ENCODE measurements at places on chromosomes 3 and 15.

GRCh38 chr15:70354346-70354905, 256.7 kb upstream of the TLE3 start:
- no peak for DNase-seq

GRCh38 chr3:108518895-108519294, 8.5 kb upstream of the MYH15 start:
- no peak for DNase-seq

DNA sequence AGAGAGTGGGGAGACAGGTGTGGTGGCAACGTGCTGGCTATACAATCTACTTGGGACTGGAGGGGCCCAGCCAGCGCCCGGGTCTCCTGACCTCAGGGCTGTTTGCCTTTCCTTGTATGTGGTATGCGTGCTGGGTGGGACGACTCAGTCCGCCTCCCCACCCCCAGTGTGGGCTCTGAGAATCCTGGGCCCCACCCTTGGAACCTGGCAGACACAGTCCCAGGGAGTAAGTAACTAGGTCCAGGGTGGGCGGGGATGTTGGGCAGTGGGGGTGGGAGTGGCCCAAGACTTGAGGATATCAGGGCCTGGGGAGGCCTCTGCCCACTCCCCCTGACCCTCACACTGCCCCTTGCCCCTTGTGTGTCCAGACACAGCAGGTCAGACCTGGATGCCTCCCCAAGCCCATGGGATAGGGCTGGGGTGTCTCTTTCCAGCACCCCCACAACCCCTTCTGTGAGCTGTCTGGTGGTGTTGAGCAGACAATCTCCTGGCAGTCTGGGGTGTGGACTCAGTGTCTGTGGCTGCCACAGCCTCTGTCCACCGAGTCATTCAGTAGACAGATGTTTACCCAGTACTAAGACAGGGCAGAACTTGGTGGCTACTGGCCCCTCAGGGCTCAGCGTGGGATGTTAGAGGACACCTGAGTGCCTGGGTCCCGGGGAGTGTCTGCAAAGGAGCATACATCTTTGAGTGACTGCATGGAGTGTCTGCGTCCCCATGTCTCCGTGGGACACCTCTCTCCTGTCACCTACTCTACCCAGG, 1.3 kb downstream of the CHST13 start:
- DNase-seq = no peak

DNA sequence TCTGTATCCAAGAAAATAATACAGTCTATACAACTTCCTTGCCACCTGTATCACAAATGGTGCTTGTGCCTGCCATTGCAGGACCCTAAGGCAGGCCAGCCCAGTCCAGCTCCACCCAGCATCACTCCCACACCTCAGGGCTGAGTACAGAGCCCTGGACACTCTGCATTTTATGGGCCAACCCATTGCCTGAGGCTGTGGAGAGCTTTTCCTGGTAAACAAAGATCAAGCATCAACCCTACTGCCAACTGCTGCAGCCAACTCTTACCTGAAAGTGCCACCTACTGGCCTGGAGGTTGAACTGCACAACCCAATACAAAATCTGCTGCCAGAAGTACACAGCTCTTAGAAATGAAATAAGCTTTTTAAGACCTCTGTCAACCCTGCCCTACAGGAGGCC, 1082.2 kb downstream of the NAALADL2 start:
- DNase-seq = no peak

DNA sequence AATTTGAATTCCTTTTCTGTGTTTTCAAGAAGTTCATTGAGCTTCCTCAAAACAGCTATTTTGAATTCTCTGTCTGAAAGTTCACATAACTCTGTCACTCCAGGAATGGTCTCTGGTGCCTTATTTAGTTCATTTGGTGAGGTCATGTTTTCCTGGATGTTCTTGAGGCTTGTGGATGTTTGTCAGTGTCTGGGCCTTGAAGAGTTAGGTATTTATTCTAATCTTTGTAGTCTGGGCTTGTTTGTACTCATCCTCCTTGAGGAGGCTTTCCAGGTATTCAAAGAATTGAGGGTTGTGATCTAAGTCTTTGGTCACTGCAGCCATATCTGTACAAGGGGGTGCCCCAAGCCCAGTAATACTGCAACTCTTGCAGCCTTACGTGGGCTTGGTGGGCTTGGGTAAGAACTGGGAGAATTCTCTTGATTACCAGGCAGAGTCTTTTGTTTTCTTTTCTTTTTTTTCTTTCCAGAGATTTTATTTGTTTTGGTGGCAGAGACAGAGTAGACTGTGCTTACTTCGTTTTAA, 19.3 kb upstream of the CCNDBP1 start:
- no peak for DNase-seq

- no peak for DNase-seq
Measured at GRCh38 chr3:81985996-81986723, 224.7 kb upstream of the GBE1 start.

GRCh38 chr15:52788099-52788986, 1.8 kb downstream of the ONECUT1 start:
- no peak for DNase-seq

- no peak for DNase-seq
Measured at GRCh38 chr15:70387993-70388392, 290.3 kb upstream of the TLE3 start.

DNA sequence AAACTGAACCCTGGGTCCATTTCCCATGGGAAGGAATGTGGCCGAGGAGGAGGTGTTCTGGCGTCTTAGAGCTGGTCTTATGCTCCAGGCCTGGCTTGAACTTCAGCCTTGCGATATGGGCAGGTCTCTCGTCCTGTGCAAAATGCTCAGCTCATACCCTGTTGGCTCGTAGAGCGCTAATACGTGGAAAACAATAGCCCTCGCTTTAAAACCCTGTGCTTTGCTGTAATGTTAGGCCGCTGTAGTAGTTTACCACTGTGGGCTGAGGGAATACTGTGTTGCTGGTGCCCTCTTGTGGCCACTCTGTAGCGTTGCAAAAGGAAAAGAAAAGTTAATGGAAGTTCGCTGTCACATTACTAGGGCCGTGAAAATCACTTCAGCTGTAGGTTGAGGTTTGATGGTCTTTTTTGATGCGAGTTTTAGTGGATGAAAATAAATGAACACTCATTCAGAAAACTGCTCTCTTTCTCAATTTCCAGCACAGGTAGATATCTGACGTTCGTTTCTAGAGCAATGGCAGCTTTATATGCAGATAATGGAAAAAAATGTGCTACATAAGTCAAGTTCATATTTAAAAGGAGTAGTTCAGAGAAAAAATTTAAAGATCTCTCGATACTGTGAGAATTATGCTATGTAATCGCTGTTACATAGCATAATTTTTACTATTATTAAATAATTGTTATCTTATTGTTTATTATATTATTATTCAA, 92.9 kb downstream of the MCTP2 start:
- DNase-seq = peak; percentile 62

DNA sequence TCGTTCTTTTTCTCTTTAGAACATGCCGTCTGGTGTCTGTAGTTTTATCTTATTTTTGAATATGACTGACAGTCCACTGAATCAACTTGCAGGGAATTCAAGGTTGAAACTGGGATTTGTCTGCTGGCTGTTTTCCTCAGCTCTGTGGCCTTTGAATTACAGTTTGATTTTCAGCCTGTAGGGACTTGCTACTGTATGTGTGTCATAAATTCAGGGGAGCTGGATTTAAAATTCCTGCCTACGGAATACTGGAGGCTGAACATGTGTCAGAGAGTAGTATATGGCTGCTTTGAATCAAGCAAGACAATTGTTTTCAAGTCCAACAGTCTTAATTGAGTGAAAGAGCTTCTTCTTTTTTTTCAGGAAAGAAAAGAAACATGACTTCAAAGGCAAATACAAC, 33.9 kb downstream of the RARB start:
- DNase-seq = no peak

DNA sequence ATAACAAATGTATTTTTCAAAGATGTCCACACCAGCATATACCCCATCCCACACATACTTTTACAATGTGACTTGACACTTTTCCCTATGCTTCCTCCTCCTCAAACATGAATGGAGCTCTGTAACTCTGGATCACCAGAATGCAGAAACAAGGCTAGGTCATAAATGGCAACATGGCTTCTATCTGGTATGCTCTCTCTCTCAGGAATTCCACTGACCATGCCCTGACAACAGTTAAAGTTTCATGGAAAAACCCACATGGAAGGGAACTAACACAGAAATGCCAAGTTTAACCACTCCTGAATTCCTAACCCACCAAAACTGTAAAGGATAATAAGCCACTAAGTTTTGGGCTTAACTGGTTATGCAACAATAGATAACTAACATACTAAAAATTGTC, 19.9 kb downstream of the MYO9A start:
- no peak for DNase-seq

DNA sequence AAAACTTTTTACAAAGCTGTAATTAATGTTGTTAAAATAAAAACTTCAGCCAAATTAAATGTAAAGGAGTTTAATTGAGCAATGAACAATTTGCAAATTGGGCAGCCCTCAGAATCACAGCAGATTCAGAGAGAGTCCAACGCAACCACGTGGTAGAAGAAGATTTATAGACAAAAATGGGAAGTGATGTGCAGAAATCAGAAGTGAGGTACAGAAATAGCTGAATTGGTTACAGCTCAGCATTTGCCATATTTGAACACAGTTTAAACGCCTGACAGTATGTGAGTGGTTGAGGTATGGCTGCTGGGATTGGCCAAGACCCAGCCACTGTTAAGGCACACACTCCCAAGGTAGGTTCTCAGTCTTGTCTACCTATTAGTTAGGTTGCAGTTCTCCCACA, 14.4 kb upstream of the PLA2G4D start:
- DNase-seq = no peak

- no peak for DNase-seq
Measured at GRCh38 chr3:129950318-129951046, 24.0 kb upstream of the TRH start.

- no peak for DNase-seq
Measured at GRCh38 chr3:45214061-45214680, 11.9 kb downstream of the TMEM158 start.

DNA sequence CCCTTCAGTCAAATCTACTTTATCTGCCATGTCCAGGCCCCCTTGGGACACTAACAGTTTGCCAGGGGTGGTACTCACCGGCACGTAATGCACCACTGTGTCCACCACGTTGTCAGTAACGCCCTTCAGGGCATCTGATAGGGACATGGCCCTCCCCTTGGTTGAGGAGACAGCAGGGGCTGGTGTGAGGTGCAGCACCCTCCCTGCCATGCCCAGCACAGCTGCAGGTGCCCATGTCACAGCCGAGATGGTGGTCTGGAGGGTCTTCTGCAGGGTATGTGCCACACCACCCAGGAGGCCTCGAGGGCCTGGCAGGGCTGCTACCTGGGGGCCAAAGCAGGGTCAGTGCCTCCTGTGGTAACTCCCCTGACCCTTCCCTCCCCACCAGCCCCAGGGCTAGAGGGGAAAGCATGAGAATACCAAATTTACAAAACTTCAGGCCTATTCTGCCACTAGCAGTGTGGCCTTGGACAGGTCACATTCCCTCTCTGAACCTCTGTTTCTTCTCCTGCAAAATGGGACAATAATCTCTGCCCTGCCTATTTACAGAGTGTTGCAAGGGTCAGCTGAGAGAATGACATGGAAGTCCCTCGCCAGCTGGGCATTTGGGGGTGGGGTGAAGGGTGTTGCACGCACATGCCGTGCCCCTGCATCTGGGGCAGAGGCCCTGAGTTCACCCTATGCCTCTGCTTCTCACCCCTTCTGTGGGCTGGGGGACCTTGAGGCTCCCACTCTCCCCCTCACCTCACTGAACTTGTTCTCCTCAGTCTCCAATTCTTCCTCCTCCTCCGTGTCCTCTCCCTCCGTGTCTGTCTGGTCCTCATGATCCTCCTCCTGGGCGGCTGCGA, 11.8 kb upstream of the KIF7 start:
- no peak for DNase-seq

- no peak for DNase-seq
Measured at GRCh38 chr3:14534516-14535191, 5.5 kb downstream of the GRIP2 start.

DNA sequence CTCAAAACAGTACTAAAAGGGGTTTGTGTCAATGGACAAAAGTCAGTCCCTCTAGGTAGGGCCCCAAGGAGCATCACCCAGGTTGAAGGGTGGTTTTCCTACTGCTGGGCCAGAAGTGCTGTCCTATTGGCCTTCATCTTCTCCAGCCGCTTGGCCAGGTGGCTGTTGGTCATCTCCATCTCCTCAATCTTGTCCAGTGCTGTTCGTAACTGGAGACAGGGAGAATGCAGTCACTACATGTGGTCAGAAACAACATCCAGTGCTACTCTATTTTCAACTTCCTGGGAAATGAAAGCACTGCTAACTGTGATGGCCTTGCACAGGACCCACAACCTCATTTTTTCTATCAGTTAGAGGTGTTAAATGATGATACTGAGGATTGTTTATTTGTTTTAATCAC, 60.4 kb downstream of the MLH1 start:
- DNase-seq = no peak

- DNase-seq = no peak
Measured at GRCh38 chr15:80769829-80770705, 9.1 kb upstream of the CEMIP start.

DNA sequence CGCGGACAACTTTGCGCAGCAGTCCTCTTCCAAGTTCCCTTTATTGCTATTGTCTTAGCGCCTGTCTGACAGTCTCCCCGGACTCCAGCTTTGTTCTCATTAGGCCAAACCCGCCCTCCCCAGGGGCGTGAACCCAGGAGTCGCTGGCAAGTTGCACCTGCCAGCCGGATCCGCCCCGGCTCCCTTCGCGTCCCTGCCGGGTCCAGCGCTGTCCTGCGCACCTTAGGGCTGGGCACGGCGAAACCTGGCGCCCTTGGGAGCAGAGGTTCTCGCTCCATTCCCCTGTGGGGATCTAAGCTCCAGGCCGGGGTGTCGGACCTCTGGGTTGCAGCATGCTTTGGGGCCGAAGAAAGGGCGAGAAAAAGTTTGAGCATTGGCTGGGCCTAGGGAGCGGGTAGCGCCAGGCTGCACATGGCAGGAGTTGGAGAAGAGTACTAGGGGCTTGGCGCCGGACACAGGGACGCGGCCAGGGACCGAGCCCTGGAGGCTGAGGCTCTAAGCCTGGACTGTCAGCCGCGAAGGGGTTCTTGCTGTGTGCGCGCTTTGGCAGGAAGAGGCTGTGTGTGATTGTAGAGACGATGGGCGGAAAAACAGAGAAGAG, 335.1 kb upstream of the THRB start:
- no peak for DNase-seq

- DNase-seq = no peak
Measured at GRCh38 chr3:193870376-193871219, 265.4 kb upstream of the HES1 start.

- DNase-seq = no peak
Measured at GRCh38 chr3:114155370-114155821, 23.5 kb downstream of the DRD3 start.

DNA sequence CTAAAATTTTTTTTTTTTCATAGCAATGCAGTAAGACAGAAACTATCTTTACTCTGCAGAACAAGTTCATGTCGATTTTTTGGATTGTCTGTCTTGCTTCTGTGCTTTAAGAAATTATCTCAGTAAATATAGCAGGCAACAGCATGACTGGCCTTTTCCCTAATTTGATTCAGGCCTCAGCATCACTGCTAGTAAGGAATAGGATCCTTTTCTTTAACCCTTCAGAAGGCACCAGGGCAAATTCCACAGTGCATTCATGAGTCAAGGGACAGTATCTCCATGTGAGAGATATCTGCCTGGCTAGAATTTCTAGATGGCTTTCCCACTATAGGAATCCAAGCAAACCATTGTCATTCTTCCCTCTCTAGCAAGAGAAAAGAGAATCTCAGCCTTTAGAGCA, 71.4 kb downstream of the TIPARP start:
- no peak for DNase-seq

- DNase-seq = no peak
Measured at GRCh38 chr3:77055841-77056341, 16.0 kb downstream of the ROBO2 start.
